Muscle of arm (tissue), 14 donors: ENCODE measurements at places on chromosomes 11 and 22. TPM values are rescaled to one million over a fixed set of nuclear protein-coding genes. Genes with fewer than 3 reads are reported as not detected.

SEC14L2 gene
- not detected for polyA plus RNA-seq

GRCh38 chr11:65498977-65499712 lies at the start of gene MALAT1:
MALAT1 (plus strand) TSS chr11:65499045.
- peak; percentile 98 for DNase-seq

ACR gene
- 0.58 TPM for polyA plus RNA-seq

- no peak for DNase-seq
These were observed 72.2 kb downstream of the LINC01488 start for GRCh38 chr11:69553416-69554357.
